Epithelial cell of prostate (primary cell): ENCODE measurements at places on chromosomes 5 and 9.

DNA sequence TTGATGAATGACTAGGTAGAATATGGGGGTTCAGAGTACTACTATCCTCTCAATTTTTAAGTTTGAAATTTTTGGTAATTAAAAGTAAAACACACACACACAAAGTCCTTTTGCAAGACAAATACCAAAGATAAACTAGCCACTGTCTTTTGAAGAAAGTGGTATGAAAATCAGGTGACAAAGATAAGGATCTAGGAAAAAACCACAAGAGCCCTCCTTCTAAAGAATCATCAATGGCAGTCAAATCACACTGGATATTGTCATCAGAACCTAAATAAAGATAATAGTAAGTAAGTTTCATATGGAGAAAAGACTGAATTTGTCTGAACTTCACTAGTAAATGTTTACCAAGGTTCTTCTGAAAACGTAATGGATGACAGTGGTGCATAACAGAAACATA, 30.5 kb upstream of the HK3 start:
- no peak for DNase-seq

DNA sequence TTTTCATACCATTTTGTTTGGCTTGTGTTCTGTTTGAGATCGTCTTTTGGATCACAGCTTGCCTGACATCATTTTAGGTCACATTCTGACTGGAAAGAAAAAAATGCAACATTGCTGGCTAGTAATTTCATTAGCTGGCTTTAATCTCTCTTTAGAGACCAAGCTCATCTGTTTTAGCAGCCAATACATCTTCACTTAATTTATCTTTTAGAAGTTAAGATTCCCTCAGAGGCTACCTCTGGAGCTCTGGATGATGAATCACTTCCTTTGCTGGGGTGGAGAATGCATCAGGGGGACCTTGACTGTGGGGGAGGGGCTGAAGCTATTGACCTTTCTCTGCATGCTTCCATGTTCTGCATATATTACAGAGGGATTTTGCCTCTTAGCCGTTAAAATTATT, 181.5 kb upstream of the OTULINL start:
- no peak for DNase-seq

GRCh38 chr9:95634536-95634935, 117.8 kb upstream of the PTCH1 start:
- DNase-seq, result no peak

- no peak for DNase-seq
Observed at GRCh38 chr5:9617221-9617620, 12.9 kb downstream of the TAS2R1 start.

- no peak for DNase-seq
Observed at GRCh38 chr5:170439944-170440269, 50.7 kb upstream of the KCNMB1 start.

GRCh38 chr5:21858441-21858840, 994.7 kb downstream of the CDH12 start:
- no peak for DNase-seq

DNA sequence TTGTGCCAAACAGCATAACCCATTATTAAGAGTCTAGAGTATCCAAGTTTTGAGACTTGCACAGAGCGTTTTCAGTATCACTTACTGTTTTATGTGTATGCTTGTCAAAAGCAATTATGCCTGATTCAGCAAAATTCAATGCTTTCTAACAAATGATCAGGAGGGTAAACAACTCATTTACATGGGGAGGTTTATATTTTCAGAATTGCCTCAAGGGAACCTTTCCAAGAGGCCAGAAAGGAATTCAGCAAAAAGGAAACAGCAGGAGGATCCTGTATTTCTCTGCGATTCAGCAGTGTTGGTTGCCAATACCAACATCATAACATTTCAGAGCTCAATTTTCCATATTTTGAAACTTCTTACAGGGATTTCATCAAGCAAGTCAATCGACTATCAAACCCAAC, 69.3 kb upstream of the DAB2 start:
- no peak for DNase-seq

GRCh38 chr5:96730586-96730985, 68.4 kb downstream of the CAST start:
- DNase-seq, result no peak

DNA sequence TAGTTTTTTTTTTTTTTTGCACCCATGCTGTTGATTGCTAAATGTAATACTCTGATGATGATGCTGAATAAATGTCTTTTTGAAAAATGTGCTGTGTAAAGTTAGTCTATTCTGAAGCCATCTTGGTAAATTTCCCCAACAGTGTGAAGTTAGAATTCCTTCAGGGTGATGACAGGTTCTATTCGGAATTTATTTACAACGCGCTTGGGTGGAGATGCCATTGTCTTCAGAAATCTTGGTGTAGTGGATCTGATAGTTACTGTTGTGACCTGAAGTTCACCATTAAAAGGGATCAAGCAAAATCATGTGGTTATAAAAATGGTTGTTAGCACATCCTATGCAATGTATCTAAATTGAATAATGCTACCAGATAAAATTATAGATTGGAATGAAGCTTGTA, 36.3 kb upstream of the DMRT1 start:
- DNase-seq, result no peak

DNA sequence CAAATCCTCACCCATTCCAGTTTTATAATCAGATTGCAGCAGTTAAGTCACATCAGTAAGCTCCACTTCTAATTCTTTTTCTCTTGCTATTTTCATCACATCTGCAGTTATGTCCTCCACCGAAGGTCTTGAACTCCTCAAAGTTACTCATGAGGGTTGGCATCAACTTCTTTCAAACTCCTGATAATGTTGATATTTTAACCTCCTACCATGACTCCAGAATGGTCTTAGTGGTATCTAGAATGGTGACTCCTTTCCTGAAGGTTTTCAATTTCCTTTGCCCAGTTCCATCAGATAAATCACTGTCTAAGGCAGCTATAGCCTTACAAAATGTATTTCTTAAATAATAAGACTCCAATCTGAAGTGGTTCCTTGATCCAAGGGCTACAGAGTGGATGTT, 53.8 kb upstream of the EDIL3 start:
- no peak for DNase-seq

DNA sequence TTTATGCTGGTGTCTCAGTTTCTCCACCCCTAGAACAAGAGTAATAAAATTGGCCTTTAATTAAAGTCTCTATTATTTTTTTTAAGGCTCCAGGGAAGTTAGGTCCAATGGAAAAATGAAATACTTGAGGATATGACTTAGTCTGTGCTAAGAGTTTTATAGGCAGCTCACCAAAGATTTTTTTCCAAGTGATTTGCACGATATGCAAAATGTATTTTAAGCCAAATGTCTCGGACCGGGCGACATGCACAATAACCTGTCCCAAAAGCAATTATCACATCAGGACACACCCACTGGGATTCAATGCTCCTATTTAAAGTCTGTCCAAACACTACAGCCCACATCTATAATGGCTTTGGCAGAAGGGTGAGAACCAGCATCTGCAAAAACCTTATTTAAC, 136.1 kb upstream of the ANKH start:
- no peak for DNase-seq

- no peak for DNase-seq
Observed at GRCh38 chr5:136043968-136044610, 15.3 kb downstream of the TGFBI start.

- no peak for DNase-seq
Observed at GRCh38 chr5:179470201-179470600, 80.2 kb upstream of the RUFY1 start.

DNA sequence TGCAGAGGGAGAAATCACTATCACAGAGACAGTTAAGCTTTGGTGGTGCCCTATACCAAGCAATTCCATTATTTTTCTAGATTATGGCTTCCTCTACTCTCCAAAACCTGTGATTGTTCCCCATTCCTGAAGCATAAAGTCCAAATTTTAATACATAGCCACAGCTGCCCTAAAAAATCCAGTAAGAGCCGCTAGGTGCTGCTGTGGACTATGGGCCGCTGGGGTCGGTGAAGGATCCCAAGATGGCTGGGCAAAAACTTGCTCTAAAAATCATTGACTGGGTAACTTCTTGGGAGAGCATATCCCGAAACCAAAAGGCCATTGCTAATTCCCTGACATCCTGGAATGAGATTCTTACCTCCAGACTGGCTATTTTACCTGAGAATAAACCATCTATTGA, 245.3 kb downstream of the NFIB start:
- DNase-seq, result no peak

- DNase-seq, result no peak
Observed at GRCh38 chr9:132160802-132161742, 786 bp upstream of the NTNG2 start.

GRCh38 chr9:3835393-3835792, 309.6 kb upstream of the RFX3 start:
- no peak for DNase-seq

GRCh38 chr9:92048924-92049625, 66.1 kb downstream of the SPTLC1 start:
- DNase-seq, result no peak

DNA sequence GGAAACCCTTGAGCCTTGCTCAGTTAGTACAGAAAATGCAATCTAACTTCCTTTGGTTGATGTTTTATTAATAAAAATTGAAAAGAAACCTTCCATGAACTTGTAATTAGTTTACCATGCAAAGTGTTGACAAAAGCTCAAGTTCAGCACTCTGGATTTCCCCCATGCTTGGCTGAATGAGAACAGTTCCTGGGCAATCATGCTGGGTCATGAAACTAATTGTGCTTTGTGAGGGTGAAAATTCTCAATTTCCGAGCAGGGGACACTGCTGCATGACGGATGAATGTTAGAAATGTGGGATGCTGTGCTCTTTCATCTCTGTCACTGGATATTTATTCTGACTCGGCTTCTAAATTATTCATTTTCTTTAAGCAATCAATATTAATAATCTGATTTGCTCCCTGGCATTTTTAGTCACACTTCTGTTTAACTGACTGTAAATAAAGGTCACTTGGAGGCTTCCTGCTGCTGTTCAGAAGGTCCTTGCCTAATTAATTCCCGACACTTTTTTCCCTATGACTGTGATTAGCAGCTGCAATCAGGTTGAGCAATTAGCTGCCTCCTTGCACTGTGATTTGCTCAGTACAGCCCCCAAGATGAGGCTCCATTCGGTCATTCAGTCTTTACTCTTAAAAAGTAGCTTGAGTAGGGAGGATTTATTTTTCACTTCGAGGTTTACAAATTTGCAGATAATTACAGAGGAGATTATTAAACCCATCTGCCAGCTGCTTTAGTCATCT, 678.1 kb upstream of the ZNF608 start:
- no peak for DNase-seq

DNA sequence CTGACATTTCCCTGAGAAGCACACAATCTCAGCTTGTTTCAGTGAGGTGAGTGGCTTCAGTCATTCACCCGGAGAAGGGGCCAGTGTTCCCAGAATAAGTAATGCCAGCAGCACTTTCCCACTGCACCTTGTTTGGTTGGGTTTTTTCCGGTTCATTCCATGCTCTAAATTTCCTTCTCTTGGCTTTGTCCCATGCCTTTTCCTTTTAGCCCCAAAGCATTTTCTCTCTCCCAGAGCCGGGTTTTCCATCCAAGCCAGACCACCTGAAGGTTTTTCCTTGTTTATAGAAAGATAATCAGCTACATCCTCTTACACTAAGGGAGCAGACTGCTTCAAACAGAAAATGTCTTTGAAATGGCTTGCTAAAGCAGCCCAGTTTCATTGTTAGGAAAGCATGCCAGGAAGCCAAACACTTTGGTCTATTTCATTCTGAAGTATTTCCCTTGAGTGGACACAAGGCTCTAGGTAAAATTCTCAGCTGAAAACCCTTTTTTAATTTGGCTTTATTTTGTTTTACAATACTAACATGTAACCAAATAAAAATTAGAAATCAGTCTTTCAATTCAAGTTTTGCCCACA, 501.6 kb downstream of the DTWD2 start:
- no peak for DNase-seq

- no peak for DNase-seq
Observed at GRCh38 chr9:16676519-16676918, 194.0 kb downstream of the BNC2 start.

GRCh38 chr9:134555094-134555650, 86.4 kb upstream of the COL5A1 start:
- no peak for DNase-seq

DNA sequence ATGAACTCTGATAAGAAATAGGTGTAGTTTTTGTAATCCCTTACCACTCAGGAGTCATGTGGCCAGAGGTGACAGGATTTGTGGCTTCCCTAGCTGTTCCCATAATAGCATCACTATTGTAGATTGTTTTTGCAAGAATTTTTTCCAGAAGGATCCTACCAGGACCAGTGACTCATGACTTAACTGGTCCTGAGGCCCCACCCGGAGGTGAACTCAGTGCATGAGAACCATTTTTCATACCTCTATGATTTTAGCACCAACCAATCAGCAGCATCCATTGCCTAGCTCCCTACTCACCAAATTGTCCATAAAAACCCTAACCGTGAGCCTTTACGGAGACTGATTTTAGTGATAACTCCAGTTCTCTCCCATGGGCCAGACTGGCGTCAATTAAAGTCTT, 484.8 kb downstream of the PSAT1 start:
- no peak for DNase-seq

DNA sequence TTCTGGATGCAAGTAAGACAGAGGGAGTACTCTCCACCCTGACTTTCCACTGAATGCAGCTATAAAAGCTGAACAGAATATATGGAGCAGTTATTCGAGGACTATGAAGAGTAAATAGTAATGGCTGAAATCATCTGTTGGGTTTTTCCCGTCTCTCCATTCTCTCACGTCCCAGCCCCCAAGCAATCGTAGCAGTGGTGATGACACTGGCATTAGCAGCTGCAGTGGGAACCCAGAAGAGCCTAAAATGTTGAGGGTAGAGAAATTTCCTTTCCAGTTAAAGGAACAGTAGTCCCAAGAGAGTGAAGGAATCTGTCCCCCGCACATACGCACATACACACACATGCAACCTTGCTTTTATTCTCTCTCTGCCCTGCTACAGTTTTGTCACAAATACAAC, 33.2 kb downstream of the MED27 start:
- DNase-seq, result no peak

GRCh38 chr9:93450945-93451815, at the start of gene FAM120A:
FAM120A (plus strand) TSS chr9:93451685; CDS start chr9:93451916, 231 bp downstream.
- DNase-seq, result no peak

DNA sequence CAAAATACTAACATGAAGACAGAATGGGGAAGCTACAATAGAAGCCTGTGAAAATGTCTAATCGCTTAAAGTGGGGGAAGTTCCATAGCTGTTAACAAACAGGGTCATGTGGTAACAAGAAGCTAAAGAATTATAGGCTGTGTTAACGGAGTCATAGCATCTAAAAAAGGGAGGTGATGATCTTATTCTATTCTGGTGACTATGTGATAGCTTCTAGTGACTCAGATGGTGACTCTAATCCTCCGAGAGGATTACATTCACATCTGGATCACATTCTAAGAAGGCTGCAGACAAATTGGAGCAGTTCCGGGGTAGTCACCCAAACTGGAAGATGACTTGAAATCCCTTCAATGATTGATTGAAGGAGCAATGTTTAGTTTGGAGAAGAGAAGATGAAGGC, 142.1 kb downstream of the LIFR start:
- DNase-seq, result no peak

- no peak for DNase-seq
Observed at GRCh38 chr5:56620903-56621677, 194.3 kb upstream of the MAP3K1 start.
